ENCODE measurements at places on chromosomes 3 and 15.

GRCh38 chr3:18419232-18419631 lies 5.9 kb downstream of the SATB1 start:
- no peak for DNase-seq

GRCh38 chr15:98009169-98009568 lies 48.7 kb downstream of the ARRDC4 start:
- no peak for DNase-seq

DNA sequence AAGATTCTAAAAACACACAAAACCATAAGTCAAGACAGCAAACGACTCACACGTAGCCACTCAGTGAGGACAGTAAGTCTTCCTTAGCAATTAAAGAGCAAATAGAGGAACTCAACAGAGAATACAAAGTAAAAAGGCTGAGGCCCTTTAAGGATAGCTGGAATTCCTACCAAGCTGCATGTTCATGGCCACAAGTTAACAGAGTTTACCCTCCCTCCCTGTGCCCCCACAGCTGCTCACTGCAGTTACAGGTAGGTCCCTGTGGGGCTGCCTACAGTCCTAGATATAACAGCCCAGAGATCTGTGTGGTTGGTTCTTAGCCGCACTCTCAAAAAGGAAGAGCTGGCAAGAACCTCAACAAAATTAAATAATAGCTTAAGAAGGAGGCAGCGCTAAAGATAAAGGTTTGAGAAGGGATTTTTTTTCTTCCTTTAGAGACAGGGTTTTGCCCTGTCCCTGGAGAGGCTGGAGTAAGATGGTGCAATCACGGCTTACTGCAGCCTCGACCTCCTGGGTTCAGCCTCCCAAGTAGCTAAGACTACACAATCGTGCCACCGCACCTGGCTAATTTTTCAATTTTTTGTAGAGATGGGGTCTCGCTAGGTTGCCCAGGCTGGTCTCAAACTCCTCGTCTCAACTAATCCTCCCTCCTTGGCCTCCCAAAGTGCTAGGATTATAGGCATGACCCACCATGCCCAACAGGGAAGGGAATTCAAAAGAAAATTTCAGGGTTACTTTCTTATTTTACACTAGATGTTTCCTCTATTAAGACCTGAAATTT lies 19.3 kb downstream of the SFMBT1 start:
- no peak for DNase-seq

GRCh38 chr15:101037090-101037830 lies 118.1 kb downstream of the LRRK1 start:
- DNase-seq, result no peak

- DNase-seq, result no peak
These were observed 83.7 kb downstream of the VGLL4 start for GRCh38 chr3:11559816-11560633.

GRCh38 chr3:26997226-26997625 lies 372.0 kb downstream of the NEK10 start:
- no peak for DNase-seq

- DNase-seq, result no peak
These were observed 202.3 kb upstream of the LPP start for GRCh38 chr3:187951452-187952190.

DNA sequence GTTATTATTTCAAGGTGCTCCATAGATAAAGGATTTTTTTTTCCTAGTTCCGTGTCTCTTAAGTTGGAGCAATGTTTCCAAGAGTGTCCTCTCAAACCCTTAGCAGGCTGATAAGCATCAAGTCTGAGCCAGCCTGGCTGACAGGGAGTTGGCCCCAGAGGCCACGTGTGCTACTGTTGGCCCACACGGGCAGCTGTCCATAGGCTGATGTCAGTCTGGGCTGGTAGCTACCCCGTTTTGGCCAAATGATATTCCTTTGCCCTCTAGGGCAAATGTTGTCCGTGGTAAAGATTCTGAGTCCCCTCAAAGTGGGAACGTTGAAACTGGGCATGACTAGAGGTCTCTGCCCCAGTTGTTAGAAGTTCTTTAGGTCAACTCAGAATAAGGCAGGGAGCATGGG lies 99.4 kb downstream of the FLNB start:
- no peak for DNase-seq

DNA sequence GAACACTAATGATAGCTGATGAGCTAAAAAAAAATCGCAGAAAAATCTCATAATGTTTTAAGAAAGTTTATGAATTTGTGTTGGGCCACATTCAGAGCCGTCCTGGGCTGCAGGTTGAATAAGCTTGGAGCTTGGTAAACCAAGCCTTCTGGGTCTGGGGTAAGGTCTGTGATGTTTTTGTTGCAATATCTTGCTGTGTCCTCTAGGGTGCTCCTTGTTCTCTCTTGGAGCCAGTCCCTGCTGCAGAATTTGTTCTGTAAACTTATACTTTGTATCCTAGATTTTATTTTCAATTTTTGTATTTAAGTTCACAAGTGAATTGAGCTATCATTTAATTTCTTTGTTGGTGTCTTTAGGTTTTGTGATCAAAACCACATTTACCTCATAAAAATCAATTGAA lies 143.7 kb downstream of the NR1D2 start:
- no peak for DNase-seq

DNA sequence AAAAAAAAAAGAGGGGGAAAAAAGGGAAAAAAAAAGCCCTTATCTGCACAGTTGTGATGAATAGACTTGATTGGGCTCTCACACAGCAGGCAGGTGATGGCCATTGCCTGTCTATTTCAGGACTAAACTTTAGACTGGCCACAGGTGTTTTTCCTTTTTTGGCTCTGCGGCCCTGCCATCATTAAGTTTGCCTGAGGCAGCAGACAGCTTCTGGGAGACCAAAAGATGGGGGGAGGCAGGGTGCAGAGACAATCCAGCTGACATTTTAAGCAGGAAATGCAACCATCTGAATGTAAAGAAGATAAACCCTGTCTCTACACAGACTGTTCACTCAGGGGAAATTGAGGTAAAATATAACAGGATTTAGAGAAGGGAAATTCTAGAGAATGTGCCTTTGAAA lies 295.0 kb upstream of the KCNH8 start:
- DNase-seq, result no peak

GRCh38 chr3:193641440-193641775 lies 48.4 kb downstream of the OPA1 start:
- no peak for DNase-seq

DNA sequence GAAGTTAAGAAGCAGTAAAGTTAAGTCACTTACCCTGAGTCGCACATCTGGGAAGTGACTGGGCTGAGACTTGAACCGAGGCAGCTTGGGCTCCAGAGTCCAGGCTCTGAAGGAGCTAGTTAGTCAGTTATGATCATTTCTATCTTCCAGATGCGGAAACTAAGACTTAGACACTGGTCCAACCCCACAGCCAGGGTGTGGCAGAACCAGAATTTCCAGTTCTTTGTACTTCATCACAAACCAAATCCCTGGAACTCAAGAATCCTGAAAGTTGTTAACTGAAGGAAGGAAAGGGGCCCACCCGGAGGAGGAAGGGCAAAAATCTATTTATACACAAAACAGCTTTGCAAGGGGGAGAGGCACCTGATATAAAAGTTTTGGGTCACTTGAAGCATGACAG lies 389.9 kb downstream of the SHQ1 start:
- DNase-seq, result no peak

GRCh38 chr3:40637906-40638305 lies 113.1 kb downstream of the ZNF621 start:
- DNase-seq, result no peak

GRCh38 chr15:64247906-64248541 lies 85.2 kb upstream of the PPIB start:
- DNase-seq, result peak; percentile 17

DNA sequence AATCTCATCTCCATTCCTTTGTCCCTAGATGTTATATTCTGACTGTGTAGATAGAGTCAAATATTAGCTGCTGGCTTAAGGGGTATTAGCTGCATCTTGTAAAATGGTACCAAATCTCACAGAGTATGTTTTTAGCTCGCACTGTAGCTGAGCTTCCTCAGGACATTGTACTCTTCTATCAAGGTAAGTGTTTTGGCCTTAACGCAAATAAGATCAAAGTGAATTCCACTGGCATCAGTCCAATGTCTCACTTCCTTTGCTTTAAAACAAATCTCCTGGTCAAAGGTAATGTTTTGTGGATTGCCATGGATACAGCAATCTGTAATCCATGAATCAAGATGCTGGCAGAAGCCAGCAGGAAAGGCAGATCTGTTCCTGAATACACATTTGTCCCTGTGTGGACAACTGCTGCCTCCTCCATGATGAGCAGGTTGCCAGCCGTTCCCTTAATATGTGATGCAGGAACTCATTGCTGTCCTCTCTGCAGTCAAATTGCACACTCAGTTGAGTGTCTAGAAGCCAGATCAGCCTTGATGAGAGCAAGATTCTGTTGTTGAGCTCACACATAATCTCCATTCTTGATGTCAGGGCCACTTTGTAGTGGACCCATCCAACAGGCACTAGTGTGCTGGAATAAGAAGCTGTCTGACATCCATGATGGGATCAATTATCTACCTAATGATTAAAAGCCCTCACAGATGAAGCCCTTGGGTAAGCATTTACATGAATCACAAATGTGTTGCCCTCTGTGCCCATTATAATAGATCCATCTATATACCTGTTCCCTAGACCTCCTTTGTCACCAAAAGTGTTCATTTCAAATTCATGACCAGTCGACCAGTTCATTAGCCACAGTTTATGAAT lies 96.6 kb upstream of the AGTR1 start:
- no peak for DNase-seq

DNA sequence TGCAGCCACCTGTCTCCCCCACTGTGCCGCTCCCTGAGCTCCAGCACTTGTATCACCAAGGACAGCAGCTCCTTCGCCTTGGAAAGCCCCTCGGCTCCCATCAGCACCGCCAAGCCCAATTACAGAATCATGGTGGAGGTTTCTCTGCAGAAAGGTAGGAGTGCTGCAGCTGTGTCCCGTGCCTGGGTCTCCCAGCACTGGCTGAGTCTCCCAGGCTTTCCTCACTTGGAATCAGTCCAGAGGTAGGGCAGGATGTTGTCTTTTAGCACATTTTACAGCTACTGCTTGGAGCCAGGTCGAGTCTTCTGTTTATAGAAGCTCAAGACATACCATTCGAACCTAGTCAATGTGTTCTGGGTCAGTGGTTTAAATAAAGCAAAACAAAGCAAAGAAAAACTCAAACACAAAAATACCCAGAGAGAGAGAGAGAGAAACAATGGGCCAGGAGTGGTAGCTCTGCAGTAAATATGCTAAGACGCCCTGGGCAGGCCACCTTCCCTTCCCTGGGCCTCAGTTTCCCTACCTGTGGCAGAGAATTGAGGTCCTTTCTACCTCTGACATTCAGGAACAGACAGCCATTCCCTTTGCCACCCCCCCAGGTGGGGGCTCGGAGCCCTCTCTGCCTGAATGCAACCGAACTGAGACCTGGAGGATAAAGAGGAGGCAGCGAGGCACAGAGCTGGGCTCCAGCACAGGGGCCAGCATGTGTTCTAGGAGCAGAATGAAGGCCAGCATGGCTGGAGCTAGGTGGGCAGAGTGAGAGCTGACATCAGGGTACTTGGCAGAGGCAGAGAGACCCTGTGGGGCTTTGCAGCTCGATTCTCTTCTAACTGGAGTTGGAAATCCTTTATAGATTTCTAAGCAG lies 44.1 kb downstream of the STARD5 start:
- DNase-seq, result no peak

DNA sequence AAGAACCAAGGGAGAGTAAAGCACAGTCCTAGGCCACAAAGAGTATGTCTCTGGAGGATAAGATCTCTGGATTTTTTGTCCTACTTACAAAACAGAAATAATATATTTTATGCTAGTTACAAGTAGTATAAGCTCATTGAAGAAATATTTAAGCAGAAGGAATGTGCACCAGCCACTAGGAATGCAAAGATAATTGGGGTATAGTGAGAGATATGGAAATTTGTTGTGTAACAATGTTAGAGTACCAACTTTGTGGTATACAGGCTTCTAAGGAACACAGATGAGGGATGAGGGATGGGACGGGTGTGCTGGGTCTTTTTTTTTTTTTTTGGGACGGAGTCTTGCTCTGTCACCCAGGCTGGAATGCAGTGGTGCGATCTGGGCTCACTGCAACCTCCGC lies 26.5 kb downstream of the AKAP13 start:
- no peak for DNase-seq

DNA sequence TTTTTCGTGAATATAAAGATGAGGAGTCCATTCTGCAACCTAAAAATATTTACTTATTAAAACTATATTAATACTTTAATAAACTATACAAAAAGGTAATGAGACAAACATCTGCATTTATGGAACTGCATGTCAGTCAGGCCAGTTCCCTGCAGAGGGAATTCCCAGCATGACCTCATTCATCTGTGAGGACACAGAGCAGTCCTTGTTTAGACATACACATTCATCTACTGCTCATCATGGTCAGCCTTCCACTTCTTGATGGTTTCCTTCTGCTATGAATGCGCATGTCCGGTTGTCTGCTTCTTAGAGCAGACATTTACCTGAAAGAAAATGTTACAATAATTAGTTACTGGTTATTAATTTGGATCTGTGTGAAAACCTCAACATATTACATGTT lies 3.3 kb upstream of the ACTR8 start:
- no peak for DNase-seq

- no peak for DNase-seq
These were observed 311.4 kb downstream of the TBC1D5 start for GRCh38 chr3:17431004-17431403.

DNA sequence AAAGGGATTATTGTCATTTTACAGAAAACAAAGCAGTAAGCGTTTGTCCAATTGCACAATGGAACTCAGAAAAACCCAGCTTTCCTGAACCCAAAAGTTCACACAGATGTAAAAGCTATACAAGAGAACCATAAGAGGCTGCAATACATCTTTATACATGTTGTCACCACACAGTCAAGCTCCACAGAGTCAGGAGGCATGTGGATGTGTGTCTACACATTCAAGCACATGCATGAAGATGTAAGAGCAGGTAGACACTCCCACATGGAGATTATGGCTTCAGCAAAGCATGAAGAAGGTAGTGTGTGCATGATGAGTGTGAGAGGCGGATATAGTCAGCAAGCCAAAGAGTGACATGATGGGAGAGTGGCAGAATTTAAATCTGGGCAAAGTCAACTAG lies 124.7 kb upstream of the THBS1 start:
- DNase-seq, result no peak

- DNase-seq, result peak; percentile 12
These were observed 504.2 kb upstream of the PROK2 start for GRCh38 chr3:72288955-72289691.

GRCh38 chr3:43742920-43743319 lies 52.2 kb downstream of the ABHD5 start:
- no peak for DNase-seq

GRCh38 chr3:123421353-123422174 lies 27.3 kb downstream of the ADCY5 start:
- no peak for DNase-seq

GRCh38 chr3:72951259-72951722 lies 45.3 kb upstream of the PPP4R2 start:
- DNase-seq, result no peak

GRCh38 chr3:184323696-184324095 lies 9.3 kb downstream of the EIF4G1 start:
- no peak for DNase-seq

GRCh38 chr15:86060674-86061073 lies 19.0 kb upstream of the AGBL1 start:
- no peak for DNase-seq

GRCh38 chr15:42724276-42724675 lies 12.7 kb downstream of the CDAN1 start:
- DNase-seq, result no peak

- DNase-seq, result no peak
These were observed 1121.6 kb upstream of the GBE1 start for GRCh38 chr3:82883072-82883471.

All from activated CD4-positive, alpha-beta T cell treated with anti-CD3 and anti-CD28 coated beads for 48 hours (primary cell).